ENCODE measurements at places on chromosomes 13 and 19.

DNA sequence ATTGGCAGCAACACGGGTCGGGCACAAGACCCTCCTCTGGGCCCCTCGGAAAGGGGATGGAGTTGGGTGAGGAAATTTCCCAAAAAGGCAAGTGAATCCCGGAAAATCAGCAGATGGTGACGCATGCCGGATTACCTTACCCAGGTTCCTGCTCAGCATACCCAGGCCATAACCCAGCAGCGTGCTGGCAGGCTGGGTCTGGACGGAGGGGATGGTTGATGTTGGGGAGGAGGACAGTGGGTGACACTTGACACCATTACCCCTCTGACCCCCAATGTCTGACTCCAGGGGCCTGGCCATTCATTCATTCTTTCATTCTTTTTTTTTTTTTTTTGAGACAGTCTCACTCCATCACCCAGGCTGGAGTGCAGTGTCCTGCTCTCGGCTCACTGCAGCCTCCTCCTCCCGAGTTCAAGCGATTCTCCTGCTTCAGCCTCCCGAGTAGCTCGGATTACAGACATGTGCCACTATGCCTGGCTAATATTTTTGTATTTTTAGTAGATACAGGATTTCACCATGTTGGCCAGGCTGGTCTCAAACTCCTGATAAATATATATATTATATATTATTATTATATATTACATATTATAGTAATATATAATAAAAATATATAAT lies 799 bp downstream of the PVR start:
- DNase-seq = no peak

DNA sequence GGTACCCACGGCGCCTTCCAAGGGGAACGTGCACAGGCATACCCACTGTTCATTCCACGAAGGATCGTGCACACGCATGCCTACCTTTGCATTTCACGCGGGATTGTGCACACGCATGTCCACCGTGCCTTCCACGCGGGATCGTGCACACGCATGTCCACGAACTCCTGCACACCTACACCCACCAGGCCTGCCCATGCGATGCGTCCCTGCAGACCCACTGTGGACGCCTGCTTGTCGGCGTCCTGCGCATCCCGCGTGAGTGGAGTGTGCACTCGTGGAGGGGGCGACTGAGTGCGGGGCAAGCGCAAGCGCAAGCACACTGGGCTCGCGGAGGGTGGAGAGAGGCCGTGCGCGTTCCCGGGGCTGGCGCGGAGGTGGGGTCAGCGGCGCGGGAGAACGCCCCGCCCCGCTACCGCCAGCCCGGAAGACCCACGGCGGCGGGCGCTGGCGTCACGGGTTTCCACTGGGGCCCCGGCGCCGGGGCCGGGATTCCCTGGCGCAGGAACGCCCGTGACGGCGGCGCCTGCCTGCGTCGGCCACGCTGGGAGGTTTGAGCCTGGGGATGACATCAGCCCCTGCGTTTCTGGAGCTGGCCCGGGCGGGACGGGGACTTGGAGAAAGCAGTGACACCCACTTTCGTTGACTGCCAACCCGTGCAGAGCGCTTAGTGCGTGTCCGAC lies 18.7 kb downstream of the GADD45B start:
- DNase-seq = no peak

DNA sequence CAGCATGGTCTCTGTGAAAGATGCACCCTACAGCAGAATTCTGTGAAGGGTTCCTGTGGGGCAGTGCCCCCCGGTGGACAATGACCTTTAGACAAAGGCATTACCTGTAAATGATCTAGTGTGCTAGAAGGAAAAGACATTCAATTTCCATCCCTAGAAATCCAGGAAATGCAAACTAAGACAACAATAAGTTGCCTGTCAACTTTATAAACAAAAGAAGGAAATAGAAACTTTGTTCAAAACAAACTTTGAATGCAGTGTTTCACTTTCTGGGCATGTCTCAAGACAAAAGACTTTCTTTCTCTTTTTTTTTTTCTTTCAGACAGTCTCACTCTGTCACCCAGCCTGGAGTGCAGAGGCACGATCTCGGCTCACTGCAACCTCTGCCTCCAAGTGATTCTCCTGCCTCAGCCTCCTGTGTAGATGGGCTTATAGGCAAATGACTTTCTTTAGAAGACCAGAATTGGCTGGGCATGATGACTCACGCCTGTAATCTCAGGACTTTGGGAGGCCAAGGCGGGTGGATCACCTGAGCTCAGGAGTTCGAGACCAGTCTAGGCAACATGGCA lies 15.5 kb downstream of the TEX101 start:
- DNase-seq = no peak

DNA sequence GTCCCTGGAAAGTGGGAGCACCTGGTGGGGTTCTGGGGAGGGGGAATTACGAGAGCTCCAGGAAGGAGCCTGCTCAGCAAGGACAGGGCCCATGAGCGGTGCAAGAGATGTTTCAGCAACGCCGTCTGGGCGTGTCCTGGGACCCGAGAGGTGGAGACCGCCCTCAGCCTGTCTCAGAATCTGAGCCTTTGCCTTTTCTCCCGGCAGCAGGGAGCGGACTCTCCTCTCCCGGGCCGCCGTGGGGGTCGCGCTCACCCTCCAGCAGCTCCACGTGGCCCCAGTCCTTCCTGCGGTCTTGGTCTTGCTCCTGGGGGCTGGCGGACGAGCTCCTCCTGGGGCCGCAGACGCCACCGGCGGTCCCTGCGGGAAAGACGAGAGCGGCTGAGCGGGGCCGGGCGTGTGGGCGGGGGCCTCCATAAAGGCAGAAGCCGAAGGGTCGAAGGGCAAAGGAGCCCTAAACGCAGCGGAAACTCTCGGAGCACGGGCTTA lies 714 bp downstream of the POLRMT start:
- no peak for DNase-seq

DNA sequence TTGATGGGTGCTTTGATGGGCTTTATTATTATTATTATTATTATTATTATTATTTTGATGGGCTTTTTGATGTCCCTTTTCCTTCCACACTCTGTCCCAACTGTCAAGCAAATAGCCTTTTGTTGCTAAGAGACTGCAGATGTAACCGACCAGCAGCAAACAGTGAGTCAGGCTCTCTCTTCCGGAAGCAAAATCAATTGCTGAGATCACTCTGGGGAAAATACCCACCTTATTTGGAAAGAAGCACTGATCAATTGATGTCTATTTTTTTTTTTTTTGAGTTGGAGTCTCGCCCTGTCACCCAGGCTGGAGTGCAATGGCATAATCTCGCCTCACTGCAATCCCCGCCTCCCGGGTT lies 2.9 kb downstream of the LDLR start:
- DNase-seq = no peak

- no peak for DNase-seq
Observed at GRCh38 chr19:55907746-55908145, 24.4 kb downstream of the NLRP13 start.

- no peak for DNase-seq
Observed at GRCh38 chr19:53877361-53877766, 4.6 kb upstream of the PRKCG start.

GRCh38 chr13:99355267-99356011 lies 48.2 kb upstream of the GPR183 start:
- DNase-seq = no peak

DNA sequence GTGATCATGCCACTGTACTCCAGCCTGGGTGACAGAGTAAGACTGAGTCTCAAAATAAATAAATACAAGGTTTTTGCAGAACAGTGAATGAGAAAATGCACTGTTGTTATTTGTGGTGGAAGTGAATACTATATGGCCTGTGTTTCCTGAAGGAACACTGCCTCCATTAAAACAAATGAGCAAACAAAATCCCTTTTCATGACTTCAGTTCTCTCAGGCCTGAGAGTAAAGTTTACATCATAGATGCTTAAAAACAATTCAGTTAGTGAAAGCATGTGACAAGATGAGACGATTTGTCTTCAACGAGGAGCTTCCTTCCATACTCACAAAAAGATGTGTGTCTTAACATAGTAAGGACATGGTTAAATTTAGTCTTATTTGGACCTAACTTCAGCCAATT lies 14.4 kb downstream of the SPINT2 start:
- DNase-seq = no peak

DNA sequence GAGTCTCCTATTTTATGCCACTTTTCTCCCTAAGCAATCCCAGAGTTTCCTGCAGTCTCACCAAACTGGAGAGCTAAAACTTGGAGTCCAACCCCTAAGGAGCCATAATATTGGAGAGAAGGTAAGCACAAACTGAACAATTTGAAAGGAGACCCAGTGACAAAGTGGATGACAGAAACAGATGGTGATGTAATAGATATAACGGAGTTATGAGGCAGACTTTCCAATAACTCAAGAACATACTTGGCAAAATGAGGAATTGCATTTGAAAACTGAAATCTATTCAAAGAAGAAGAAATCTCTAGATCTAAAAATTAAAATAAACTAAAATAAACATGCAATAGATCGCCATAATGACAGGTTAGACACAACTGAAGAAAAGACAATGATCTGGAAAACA lies 200.9 kb upstream of the MIR17HG start:
- DNase-seq = no peak

DNA sequence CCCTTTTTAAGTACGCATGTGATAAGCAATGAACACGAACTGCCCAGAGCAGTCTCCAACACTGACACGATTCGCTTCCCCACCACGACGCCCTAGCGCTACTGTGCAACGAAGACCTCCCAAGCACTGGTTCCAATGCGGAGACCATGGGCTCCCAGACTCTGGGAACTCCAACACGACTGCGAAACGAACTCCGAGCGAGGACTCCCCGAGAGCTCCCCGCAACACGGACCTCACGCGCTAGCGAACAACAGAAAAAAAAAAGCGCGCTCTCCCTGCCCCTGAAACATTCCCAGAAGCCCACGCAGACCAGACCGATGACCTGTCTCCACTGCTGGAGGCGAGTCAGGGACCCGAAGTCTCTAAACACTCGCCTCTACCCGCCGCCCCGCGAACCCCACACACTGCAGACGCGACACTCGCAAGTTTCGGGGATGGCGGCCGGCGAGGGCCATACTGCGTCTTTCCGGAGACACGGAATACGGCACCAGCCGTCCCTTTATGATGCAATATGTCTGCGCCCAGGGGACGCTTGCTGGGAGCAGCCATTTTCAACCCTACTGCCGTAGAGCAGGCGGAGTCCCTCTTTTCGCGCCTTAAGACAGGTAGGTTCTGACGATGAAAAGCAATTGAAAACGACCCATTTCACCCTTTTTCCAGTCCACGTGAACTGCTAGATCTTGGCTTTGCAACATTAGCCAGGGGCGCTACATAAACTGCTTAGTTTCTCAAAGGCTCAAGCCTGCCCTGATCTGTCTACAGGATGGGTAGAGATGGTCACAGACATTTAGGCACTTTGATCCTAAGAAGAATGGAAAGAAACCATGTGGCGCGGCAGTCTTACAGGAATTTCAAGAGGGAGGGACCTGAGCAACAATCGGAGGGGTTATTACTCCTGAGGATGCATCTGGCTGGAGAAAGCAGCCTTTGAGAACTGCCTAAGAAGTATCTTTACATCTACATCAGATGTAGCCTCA lies at the start of gene ZNF577:
TSS of gene ZNF577 (minus strand) at position 430 of the 977 bp plus-strand sequence. CDS start 7,569 bp downstream, outside the sequence.
- no peak for DNase-seq

GRCh38 chr13:19267746-19268145 lies 86.1 kb upstream of the TUBA3C start:
- no peak for DNase-seq

DNA sequence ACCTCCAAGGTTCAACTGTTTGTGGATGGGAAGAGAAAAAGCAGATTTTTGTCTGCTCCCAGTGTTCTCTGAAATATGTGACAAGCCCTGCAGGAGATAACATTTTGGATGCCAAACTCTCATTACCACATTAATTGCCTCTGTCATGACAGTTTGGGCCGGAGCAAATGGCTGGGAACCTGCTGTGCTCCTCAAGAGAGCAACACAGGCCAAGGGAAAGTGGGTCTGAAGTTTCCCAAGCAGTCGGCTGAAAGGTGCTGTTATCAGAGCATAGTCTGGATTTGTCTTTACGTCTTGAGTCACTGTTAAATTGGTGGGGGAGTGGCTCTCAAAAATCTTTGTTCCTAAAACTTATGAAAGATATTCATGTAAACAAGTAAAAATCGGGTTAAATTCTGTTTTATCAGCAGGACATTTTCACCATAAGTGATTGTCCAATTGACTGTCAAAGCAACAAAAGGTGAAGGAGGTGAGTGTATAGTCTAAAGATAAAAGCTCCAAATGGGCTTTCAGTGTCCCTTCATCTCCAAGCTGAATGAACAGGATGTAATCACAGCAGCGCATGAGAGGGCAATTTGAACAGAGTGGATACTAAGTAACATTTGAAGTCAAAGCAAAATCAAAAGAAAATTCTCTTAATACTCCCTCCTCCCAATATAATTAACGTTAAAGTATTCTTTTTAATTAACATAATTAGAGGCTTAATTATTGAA lies 844.8 kb downstream of the PCDH17 start:
- no peak for DNase-seq

- no peak for DNase-seq
Observed at GRCh38 chr13:114100446-114101357, 31.7 kb downstream of the RASA3 start.

DNA sequence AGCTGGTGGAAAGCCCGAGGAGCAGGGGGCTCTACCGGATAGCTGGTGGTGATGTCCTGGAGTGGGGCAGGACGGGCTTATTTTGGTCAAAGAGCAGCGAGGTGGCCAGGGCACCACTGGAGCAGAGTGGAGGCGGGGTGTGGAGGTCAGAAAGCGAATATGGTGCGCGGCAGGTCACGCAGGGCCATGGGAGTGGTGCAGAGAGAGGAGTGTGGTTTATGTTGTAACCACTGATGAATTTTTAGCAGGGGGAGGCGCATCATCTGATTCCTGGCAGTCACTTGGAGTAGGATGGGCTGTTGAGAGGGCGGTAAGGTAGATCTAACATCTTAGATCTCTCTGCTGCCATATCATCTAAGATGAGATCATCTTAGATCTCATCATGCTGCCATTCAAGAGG lies 1.4 kb upstream of the ZNF414 start:
- DNase-seq = no peak

DNA sequence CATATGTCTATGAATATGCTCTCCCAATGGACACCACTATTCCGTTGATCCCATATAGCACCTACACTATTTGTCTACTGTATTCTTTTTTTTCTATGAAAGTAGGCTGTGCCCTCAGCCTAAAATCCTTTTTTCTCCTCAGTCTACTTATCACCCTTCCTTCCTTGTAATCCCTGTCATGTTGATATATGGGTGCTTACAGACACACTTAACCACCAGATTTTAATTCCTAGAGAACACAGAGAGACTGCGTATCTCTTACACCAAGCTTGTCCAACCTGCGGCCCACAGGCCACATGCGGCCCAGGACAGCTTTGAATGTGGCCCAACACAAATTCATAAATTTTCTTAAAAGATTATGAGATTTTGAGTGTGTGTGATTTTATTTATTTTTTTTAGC lies 101.1 kb downstream of the ZAR1L start:
- no peak for DNase-seq

GRCh38 chr13:112968380-112968909 lies 569 bp upstream of the MCF2L start:
- DNase-seq = peak; percentile 33
